ENCODE measurements at places on chromosomes 11 and 22. TPM values are rescaled to one million over a fixed set of nuclear protein-coding genes. Genes with fewer than 3 reads are reported as not detected.

Gene DNAJB13
- total RNA-seq = not detected

Gene YPEL1
- 2.8 TPM for total RNA-seq

Gene KDM4E
- not detected for total RNA-seq

Gene BDNF
- 0.22 TPM for total RNA-seq

Gene OR8D4
- total RNA-seq = not detected

Gene PATE2
- total RNA-seq = not detected

Gene RAPSN
- total RNA-seq = not detected

Gene NAALAD2
- total RNA-seq = 0.22 TPM

Gene PATE4
- total RNA-seq = not detected

Gene PRSS23
- total RNA-seq = 197 TPM

Gene OOSP4B
- not detected for total RNA-seq

Gene PLA2G3
- not detected for total RNA-seq

Gene SF1
- 43.6 TPM for total RNA-seq

Gene TENM4
- not detected for total RNA-seq

Gene CDC42BPG
- 0.22 TPM for total RNA-seq

Gene GP1BB
- total RNA-seq = 2.6 TPM

Gene SLC22A25
- total RNA-seq = not detected

Gene SPTBN2
- total RNA-seq = 20.0 TPM

Gene C11orf86
- not detected for total RNA-seq

Gene RTN4R
- 0.65 TPM for total RNA-seq

Gene KRTAP5-2
- not detected for total RNA-seq

Gene BACE1
- 6.8 TPM for total RNA-seq

Gene SHANK2
- under 0.01 TPM for total RNA-seq

Gene VWCE
- 2.2 TPM for total RNA-seq

Gene BTBD18
- total RNA-seq = not detected

Gene SNX32
- under 0.01 TPM for total RNA-seq

Gene APLNR
- total RNA-seq = under 0.01 TPM

Gene OLFML1
- under 0.01 TPM for total RNA-seq

Gene KCNJ1
- under 0.01 TPM for total RNA-seq

Gene SAA2
- not detected for total RNA-seq

Gene XBP1
- total RNA-seq = 105 TPM

Gene CRELD2
- total RNA-seq = 45.2 TPM

Gene XKR3
- total RNA-seq = not detected

Gene SIRT3
- total RNA-seq = 6.8 TPM

Gene DDX25
- not detected for total RNA-seq

Gene C11orf52
- 0.65 TPM for total RNA-seq

Gene KIRREL3
- not detected for total RNA-seq

Gene SOX6
- under 0.01 TPM for total RNA-seq
